ENCODE measurements at places on chromosomes 7 and 10.

GRCh38 chr10:8428654-8429053, 374.2 kb downstream of the GATA3 start:
- no peak for DNase-seq

- peak; percentile 62 for DNase-seq
These were observed 8.7 kb upstream of the BHLHA15 start for GRCh38 chr7:98202367-98203195.

DNA sequence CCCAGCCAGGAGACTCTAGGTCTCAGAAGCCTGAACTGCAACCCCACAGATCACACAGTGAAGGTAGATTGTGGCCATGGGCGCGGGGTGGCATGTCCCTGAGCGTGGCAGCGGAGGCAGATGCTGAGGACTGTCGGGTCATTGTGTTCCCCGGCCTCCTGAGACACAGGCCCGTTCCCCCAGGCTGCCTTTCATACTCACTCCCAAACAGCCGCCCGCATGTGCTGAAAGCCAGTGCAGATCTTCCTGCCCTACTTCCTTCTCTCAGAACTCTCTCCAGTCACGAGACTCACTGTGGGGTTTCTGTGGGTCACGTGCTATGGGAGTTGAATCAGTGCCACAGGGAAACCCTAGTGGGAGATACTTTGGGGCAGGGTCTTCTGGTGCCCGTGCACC, 48.0 kb downstream of the ZNF467 start:
- no peak for DNase-seq

- peak; percentile 93 for DNase-seq
These were observed at the start of gene WDR37 for GRCh38 chr10:1056326-1057105. Gene WDR37 (plus strand): TSS chr10:1056385. CDS start chr10:1072156, 15,771 bp downstream.

DNA sequence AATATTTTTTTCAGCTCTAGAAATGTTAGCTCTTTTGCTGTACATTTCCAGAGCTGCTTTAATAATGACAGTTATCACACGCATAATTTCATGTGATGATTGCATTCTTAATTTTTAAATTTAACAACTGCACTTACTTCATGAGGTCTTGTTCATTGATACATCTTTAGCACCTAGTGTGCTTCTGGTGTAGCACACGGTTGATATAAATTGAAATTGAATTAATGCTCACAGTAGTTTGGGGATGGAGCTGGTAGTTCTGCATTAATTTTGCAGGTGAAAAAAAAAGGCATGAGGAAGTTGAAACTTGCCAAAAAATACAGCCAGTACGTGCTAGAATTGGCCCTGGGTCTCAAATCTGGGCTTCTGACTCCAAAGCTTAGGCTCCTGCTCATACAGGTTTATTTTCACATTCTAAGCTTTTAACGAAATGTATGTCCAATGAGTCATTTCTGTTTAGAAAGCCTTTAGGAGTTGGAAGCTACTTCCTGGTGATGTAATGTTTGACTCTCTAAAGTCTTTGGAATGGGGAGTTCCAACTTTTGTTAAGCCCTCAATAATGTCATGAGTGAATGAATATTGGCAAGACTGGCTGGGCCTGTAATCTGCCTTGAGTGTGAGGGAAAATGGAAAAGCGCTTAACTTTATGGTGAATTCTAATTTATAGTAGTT, 62.5 kb downstream of the DAGLB start:
- DNase-seq: no peak

DNA sequence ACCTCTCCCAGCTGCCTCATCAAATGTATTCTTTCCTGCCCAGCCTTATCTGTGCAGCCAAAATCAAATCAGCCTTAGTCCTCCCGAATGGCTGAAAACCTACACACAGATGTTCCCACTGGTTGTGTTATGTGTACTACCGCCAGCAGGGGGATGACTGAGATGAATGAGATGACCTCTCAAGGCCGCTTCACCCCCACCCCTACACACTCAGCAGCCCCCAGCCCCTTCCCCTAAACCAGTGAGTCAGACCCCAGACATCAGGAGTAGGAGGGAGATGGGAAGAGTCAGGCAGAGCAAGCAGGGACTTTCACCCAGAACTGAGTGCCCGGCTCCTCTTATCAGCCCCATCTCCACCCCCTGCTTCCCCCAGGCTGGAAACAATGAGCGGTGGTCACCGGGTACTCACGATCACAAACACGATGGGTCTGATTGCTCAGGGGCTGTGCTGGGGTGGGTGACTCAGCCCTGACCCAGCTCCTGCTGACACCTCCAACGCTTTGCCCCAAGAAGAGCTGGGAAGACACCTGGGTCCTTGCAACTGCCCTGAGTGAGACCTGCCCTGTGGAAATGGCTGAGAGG, 6.5 kb upstream of the C10orf105 start:
- peak; percentile 84 for DNase-seq

DNA sequence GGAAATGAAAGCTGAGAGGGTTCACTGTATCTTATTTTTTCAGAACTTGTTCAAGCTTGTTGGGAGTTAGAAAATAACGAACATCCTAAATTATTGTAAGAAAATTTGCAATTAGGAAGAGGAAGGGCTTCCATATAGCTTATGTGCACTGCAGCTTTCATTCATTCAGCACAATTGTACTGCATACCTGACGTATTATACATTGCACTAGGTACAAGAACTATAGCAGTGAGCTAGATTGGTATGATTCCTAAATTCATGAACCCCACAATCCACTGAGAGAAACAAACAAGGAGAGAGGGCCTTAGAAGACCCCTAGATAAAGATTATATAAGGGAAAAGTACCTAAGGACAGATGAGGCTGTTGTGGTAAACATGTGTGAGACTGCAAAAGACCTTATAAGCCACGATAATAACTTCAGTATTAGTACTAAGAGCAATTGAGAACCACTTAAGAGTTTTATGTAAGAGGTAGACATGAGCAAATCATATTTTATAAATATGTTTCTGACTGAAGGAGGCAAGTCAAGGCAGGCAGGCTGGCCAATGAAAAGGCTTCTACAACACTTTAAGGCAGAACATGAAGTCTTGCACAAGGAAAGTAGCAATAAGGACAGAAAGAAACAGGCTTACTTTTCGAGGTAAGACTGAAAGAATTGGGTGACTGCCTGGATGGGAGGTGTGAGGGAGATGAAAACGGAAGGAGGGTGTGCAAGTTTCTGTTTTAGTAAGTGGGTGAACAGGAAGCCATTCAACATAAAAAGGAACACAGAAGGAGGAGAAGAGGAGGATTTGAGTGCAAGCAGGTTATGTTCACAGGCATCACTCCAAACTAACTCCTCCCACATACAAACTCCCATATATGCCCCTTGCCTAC, 77.9 kb upstream of the LRRN3 start:
- DNase-seq: peak; percentile 19

DNA sequence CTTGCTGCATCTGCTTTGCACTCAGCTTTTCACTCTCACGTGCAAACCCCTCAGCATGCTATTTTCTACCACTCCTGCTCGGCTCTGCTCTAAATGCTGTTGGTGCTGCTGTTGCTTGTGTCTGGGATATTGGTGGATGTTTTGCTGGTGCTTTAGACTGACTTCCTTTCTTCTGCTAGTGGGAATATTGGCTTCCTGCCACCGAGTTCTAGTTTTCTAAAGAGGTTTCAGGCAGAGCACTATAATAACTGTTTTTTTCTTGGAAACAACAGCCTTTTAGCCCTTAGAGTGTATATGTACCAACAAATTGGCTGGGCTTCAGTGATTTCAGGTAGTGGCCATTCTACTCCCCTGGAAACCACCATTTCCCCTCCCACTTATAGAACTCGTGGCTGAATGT, 27.8 kb downstream of the TMEM236 start:
- no peak for DNase-seq

DNA sequence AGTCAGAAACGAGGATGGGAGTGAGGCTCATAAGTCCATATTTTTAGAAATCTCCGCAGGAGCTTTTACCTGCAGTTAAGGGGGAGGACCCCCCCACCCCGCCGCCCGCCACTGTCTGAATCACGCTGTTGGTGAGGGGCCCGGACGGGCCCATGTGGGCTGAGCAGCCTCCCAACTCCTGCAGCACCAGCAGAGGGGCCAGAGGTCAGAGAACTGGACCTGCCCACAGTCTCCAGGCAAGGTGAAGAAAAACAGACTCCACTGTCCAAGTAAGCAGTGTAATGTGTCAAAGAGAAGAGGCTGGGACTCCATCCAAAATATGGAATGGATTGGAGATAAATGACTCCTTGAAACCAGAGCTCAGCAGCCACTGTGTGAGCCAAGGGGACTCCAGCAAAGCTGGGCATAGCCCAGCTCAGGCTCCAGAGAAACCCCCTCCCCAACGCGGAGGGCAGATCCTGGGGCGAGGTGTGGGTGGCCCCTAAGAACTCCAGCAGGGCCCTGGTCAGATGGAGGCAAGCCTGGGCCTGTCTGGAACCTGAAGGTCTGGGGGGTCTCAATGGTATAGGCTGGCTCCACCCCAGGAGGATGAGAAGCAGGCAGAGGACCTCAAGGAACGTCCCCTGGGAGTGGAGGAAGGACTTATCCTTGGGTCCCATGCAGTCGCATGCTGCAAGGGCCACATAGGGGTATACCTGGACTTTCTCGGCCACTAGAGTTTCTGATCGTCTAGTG, 128.5 kb upstream of the TNS3 start:
- DNase-seq: no peak

- peak; percentile 86 for DNase-seq
These were observed 6.5 kb downstream of the ARPC1B start for GRCh38 chr7:99380823-99381663.

- DNase-seq: no peak
These were observed 557.6 kb upstream of the GALNT17 start for GRCh38 chr7:70574314-70574834.

GRCh38 chr10:3111621-3112163, 44.3 kb downstream of the PFKP start:
- DNase-seq: no peak

DNA sequence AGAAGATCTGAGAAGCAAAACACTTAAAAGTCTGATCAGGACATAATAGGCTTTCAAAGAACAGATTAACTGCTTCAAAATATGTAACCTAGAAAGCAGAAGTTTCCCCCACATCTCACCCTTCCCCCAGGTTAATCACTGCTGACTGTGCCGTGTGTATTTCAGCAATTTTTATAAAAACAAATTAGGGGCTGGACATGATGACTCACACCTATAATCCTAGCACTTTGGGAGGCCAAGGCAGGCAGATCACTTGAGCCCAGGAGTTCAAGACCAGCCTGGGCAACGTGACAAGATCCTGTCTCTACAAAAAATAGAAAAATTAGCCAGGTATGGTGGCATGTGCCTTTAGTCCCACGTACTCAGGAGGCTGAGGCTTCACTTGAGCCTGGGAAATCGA, 67.6 kb upstream of the GATA3 start:
- no peak for DNase-seq

DNA sequence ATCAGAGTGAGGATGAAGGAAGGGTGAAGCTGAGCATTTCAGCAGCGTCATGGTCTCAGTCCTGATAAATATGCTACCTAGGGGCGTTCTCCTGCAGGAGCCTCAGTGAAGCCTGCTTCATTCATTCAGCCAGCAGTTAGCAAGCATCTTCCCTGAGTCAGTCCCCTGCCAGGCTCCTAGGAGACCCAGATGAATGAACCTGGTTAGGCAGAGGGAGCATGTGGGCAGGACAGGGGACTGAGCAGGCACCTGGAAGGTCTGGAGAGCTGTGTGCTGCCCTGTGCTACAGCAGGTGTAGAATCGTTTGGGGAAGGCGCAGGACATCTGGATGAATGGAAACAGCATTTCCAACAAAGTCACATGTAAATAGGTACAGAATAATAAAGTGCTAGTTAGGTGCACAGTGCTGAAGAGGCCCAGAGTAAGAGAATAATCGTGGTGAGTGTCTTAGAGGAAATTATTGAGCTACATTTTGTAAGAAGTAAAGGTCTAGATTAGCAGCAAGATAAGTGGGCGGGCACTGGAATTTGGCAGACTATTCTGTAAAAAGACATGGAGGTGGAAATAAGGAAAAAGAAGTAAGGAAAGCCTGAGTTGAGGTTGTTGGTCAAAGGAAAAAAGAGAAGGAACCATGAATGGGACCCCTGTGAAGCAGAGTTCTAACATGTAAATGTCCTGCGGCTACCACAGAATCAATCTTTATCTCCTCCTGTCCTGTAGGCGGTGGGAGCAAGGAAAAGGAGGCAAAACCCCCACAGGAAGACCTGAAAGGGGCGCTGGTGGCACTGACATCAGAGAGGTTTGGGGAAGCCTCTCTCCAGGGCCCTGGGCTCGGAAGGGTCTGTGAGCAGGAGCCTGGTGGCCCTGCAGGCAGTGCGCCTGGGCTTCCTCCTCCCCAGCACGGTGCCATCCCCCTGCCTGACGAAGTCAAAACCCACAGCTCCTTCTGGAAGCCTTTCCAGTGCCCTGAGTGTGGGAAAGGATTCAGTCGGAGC, 12.0 kb downstream of the ZSCAN25 start:
- DNase-seq: no peak

DNA sequence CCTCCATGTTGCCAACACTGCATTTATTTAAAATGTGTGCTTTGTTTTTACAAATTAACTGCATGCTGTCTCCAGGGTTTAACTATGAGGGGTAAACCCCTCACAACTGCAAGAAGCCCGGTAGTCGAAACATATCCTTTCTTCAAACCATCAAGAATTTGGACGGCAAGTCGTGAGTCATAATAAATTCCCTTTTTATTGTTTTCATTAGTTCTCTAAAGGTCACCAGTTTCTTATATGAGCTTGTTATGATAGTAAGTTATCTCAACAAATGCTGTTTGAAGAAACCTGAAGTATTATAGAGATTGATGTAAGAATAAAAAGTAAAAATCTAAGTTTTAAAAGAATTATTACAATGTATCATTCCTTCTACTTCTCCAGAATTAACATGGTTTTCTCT, 12.2 kb upstream of the FIGNL1 start:
- no peak for DNase-seq

DNA sequence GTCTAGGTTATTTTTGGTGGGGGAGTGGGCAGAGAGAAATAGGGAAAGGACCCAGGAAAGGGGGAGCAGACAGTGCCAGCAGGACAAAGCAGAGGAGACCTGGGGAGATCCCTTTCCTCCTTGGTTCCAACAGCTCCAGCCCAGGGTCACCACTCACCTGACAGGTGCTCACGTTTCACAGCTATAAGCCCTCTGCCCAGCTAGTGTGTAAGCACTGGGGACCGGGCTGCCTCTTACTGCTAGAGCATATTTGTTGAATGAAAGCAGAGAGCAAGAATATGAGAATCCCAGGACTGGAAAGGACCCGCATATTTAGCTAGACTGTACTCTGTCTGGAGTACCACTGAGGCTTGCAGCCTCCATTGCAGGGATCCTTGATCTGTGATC, 6.7 kb downstream of the ZCCHC24 start:
- no peak for DNase-seq

GRCh38 chr7:128849804-128850490, 12.7 kb upstream of the ATP6V1F start:
- DNase-seq: no peak
